ENCODE measurements at places on chromosomes 13 and 19.

DNA sequence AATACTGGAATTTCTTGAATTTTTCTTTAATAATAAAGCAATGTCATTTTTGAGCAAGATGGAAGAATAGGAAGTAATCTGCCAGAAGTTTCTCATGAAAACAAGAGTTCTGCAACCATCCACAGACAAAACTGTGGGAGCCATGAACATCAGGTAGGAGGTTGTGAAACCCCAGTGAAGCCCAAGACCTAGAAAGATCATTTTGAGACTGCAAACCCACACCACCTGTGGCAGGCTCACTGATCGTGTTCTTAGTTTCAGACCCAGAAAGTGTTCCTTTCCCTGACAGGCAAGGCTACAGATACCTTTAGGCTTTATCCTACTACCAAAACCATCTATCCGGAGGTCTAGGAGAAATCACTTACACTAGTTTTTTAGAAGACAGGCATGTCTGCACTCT is 2189.8 kb upstream of the PCDH20 start:
- no peak for DNase-seq

DNA sequence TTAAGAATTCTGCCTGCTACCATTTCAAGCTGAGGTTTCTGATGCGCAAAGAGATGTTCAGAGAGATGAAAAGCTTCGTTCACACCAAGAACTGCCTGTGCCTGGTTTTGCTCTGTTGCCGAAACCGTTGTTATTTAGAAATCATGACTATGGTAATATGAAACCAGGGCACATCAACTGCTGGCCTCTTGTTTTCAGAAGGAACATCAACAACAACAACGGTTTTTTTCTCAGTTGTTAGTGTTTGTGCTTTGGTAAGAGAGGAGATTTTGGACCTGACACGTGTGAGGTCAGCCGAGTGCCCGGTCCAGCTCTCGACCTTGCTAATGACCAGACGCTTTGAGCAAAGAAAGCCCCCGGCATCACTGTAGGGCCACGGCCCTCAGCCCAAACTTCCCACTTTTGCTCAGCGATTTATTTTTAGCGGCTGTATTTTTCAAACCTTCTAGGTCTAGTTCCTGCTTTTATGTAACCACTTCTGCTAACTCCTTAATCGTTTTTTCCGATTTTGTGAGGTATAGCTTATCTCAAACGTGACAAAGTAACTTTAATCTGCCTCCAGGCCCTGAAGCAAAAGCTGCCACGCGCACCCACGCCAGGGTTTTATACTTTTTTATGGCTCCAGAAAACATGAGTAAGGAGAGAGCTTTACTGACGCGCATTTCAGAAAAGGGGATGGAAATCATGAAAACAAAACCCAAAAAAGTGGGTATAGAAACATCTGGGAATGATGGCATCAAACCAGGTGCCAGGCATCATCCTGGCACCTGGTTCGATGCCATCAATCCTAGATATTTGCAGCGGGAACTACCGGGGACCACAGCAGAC is 42.0 kb downstream of the KLF2 start:
- DNase-seq: peak; percentile 20

DNA sequence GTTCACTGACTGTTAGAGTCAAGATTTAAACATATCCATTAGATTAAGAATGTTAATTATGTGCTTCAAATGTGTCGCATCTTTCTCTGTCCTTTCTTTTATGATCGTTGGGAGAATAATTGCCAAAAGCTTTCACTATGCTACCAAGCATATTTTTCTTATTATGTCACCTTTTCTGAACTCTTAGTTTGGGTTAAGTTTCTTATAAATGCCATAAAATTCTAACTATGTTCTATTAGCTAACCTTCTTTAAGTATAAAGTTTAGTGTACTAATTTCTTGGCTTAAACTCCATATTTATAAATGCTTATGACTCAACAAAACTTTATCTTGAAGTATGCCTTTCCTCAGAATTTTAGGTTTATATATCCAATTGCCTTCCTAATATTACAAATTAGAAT is 1759.4 kb downstream of the PCDH9 start:
- DNase-seq: no peak

- DNase-seq: no peak
These were observed 2.9 kb downstream of the ZNF90 start for GRCh38 chr19:20080656-20081055.

DNA sequence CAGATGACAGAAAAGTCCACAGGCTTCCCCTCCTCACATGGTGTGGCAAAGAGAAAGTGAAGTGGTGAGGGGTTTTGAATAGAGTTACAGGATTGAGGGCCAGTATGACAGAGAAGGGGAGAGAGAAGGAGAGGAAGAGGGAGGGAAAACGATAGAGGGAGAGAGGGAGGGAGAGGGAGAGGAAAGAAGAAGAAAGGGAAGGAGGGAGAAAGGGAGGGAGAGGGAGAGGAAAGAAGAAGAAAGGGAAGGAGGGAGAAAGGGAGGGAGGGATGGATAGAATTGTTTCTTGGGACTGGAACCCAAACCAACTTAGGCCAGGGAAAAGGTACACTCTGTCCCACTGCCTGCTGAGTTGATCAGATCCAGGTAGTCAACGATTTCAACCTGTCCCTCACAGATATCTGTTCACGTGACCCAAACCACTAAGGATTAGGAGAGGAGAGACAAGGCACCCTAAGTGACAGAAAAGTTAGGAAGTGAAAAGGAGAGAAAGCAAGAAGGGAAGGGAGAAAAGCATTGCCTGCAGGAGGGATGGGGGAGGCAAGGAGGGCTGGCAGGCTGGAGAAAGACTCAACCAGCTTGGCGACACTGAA is 8.1 kb upstream of the IGFL3 start:
- no peak for DNase-seq

GRCh38 chr13:51232328-51232727 is 10.1 kb downstream of the FAM124A start:
- no peak for DNase-seq

DNA sequence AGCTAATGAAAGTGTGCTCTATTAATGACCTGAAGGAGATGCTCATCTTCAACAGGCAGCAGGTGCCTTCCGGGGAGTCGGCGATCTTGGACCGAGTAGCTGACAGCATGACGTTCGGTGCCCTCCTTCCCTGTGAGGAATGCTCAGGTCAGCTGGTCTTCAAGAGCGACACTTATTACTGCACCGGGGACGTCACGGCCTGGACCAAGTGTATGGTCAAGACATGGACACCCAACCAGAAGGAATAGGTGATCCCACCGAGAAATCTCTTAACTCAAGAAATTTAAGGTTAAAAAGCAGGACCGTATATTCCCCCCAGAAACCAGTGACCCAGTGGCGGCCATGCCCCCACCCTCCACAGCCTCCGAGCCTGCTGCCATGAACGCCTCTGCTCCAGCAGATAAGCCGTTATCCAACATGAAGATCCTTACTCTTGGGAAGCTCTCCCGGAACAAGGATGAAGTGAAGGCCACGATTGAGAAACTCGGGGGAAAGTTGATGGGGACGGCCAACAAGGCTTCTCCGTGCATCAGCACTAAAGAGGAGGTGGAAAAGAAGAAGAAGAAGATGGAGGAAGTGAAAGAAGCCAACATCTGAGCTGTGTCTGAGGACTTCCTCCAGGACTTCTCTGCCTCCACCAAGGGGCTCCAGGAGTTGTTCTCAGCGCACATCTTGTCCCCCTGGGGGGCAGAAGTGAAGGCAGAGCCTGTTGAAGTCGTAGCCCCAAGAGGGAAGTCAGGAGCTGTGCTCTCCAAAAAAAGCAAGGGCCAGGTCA is 22.8 kb upstream of the ANKRD10 start:
- DNase-seq: peak; percentile 26

GRCh38 chr13:106815545-106815944 is 247.6 kb upstream of the ARGLU1 start:
- DNase-seq: no peak

- no peak for DNase-seq
These were observed 1597.6 kb upstream of the MIR17HG start for GRCh38 chr13:89749888-89750287.

DNA sequence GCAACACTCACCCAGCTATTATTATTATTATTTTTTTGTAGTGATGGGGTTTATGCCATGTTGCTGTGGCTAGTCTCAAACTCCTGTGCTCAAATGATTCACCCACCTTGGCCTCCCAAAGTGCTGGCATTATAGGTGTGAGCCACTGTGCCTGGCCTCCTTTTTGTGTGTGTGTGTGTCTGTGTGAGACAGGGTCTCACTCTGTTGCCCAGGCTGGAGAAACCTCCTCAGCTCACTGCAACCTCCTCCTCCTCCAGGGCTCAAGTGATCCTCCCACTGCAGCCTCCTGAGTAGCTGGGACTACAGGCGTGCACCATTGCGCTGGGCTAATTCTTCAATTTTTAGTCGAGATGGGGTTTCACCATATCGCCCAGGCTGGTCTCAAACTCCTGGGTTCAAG is 3.6 kb upstream of the MYDGF start:
- DNase-seq: no peak

GRCh38 chr19:39467941-39468340 is 12.7 kb upstream of the TIMM50 start:
- DNase-seq: no peak

GRCh38 chr13:46551410-46552302 is 1.3 kb upstream of the LRCH1 start:
- peak; percentile 46 for DNase-seq

DNA sequence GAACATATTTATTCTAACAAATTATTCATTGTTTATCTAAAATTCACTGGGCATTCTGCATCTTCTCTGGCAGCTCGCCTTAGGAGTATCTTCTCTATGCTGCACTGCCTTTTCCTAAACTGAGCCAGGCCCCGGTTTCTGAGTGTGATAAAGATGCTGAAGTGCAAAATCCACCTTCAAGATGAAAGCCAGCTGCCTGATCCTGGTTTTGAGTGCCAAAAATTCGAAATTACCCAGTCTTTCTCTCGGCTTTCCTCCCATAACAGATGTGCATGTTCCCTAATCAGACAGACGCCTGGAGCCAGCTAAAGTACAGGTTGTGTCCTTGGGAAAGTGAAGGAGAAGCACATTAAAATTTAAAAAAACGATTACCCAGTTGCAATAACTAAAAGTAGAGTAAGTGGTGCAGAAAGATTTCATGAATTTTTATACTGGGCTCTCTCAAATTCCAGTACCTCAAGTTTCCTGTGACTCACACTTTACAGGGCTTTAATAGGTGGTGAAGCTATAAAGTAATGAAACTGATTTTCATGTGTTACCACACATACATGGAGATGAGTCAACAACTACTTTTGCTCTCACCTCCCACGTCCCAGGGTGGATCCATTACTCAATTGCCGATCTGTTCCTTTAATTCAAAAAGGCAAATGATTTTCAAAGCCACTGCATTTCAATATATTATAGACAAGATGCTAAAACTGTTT is 65.0 kb upstream of the GTF2F2 start:
- peak; percentile 5 for DNase-seq

DNA sequence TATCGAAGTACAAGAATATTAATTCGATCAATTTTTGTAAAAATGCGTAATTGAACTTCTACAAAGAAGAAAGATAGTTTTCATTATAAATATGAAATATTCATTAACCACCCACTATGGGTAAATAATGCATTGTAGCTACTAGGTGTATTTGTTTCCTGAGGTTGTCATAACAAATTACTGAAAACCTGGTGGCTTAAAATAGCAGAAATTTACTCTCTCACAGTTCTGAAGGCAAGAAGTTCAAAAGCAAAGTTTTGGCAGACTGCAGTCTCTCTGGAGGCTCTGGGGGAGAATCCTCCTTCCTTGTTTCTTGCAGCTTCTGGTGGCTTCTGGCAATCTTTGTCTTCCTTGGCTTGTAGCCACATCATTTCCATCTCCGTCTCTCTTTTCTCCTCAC is 99.2 kb upstream of the MIR17HG start:
- DNase-seq: no peak

DNA sequence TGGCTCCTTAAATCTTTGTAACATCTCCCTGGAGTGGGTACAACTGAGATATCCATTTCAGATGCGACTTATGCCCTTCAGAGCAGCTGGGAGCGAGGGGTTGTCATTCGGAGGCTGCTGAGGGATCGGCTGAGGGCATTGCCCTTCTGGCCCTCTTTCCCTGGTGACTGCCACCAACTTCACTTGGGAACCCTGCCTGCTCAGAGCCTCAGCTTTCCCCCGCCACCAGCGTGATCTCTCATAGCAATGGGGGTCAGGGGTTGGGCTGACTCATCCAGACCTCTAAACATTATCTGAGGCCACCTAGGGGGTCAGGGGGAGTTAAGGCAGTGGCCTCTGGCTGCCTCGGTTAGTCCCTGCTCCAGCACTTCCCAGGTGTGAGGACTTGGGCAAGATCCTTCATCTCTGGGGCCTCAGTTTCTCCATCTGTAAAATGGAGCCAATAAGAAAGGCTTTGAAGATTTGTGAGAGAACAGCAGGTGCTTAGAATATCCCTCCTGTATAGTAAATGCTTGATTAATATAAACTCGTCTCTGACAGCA is 1.1 kb downstream of the PRX start:
- no peak for DNase-seq

GRCh38 chr19:9721861-9722260 is 46.7 kb downstream of the ZNF846 start:
- peak; percentile 12 for DNase-seq

DNA sequence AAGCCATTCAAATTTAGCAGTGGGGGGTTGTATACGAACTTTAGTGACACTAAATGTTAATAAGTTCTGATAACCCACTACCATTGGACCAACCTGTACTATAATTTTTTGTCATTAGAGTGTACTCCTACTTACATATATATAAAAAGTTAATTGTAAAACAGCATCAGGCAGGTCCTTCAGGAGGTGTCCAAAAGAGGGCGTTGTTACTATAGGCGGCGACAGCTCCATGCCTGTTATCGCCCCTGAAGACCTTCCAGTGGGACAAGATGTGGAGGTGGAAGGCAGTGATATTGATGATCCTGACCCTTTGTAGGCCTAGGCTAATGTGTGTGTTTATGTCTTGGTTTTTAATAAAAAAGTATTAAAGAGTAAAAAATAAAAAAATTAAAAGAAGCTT is 27.5 kb downstream of the SPRYD7 start:
- DNase-seq: no peak

DNA sequence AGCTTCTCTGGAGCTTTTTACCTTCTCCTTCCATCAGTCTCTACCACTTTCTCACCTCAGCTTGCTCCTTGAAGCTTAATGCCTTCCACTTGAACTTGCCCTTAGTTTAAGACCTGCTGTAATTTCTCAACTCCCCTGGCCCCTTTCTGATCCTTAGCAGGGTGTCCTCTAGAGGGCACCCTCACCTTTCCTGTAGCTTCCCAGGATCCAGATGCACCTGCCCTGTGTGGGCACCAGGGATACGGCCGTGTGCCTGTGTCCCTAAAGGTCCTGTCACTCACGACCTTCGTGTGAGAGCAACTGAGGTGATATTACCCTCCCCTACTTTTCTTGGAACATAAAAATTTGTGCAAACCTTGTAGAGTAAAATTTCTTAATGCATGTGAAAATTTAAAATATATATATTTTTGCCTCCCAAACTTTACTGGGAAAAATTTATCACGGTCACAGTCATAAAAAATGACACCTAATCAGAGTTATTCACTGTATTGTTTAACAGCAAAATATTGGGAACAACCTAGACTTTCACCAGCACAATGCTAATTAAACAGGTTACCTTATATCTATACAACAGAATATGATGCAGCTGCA is 46.4 kb downstream of the PSG3 start:
- DNase-seq: peak; percentile 5

DNA sequence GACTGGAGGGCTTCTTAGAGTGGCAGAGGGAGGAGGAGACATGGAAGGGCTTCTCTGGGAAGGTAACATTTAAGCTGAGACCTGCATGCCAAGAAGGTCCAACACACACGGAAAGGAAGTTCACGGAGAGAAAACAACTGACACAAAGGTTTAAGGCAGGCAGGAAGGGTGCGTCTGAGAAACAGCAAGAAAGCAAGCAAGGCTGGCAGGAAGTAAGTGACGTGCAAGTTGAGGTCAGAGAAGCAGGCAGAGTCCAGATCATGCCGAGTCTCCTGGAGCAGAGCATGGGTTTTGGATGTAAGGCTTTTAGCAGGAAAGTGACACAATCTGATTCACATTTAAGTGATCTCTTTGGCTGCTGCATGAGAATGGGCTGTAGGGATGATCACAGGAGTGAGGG is 60.5 kb downstream of the ATP7B start:
- DNase-seq: no peak

Measured in globus pallidus (tissue), 1 donor.